ENCODE measurements at places on chromosomes 11 and 22.

DNA sequence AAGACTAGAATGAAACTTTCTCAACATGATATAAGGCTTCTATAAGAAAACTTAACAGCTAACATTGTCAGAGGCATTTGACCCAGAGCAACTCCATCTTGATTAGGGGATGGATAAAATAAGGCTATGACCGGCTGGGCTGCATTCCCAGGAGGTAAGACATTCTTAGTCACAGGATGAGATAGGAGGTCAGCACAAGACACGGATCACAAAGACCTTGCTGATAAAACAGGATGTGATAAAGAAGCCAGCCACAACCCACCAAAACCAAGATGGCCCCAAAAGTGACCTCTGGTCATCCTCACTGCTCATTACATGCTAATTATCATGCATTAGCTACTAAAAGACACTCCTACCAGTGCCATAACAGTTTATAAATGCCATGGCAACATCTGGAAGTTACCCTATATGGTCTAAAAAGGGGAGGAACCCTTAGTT lies 135.2 kb downstream of the TTC28 start:
- no peak for DNase-seq

- DNase-seq: no peak
Measured at GRCh38 chr11:94832604-94833235, 64.6 kb downstream of the AMOTL1 start.

DNA sequence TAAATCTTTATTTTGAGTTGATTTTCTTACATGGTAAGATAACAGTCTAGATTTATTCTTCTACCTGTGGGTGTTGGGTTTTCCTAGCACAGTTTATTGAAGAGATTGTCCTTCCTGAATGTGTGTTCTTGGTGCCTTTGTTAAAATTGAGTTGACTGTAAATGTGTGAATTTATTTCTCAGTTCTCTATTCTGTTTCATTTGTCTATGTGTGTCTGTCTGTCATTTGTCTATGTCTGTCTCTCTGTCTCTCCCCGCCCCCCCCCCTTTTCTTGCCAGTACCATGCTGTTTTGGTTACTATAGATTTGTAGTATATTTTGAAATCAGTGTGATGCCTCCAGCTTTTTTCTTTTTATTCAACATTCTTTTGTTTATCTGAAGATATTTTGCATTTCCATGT lies 114.7 kb upstream of the SERPIND1 start:
- DNase-seq: no peak

GRCh38 chr11:35600331-35600838 lies 17.9 kb upstream of the FJX1 start:
- no peak for DNase-seq

DNA sequence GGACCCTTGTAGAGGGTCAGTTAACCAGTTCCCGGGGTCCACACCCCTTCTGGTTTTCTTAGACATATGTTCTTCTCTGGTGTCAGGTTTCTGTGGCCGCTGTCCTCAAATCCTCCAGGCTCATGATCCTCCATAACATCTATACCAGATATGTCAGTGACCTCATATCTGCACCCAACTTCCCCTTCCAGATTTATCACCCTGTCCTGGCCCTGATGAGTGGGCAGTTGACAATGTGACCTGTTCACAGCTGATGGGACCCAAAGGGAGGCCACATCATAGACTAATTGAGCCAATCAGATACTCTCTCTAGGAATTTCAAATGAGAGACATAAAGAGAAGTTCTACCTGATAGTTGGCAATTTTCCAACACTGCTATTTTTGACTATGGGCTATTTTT lies 5.1 kb downstream of the DKK3 start:
- DNase-seq: no peak

- no peak for DNase-seq
Measured at GRCh38 chr22:38477585-38477984, 9.7 kb downstream of the KDELR3 start.

DNA sequence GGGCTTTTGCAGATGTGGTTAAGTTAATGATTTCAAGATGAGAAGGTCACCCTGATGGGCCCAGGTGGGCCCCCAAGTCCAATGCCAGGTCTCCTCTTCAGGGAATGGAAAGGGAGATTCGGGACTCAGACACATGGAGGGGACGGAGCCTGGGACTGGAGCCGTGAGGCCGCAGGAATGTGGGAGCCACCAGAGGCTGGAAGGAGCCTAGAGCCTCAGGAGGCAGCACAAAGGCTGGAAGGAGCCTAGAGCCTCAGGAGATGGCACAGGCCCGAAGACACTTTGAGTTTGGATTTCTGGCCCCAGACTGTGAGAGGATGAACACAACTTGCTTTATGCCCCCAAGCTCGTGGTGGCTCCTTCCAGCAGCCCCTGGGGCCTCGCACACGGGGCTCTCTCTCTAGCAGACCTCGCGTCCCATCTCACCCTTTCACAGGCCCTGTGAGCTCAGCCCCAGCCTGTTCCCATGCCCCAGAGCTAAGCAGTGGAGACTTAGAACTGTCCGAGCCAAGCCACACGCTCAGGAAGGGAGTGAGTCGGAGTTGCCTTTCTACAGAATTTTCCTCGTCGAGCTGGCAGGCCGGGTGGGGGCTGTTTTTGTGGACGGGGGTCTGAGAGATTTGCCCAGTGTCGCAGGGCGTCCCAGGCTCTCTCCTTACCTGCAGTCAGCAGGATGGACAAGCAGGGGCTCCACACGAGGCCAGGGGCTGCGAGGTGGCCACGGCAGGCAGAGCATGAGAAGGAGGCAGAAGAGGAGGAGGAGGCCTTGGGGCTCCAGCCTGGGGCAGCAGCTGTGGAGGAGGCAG lies 937.6 kb downstream of the BRD1 start:
- no peak for DNase-seq

GRCh38 chr11:118791961-118792569 lies 1.1 kb upstream of the DDX6 start:
- DNase-seq: peak; percentile 14

GRCh38 chr11:88709567-88709966 lies 356.2 kb downstream of the GRM5 start:
- no peak for DNase-seq

DNA sequence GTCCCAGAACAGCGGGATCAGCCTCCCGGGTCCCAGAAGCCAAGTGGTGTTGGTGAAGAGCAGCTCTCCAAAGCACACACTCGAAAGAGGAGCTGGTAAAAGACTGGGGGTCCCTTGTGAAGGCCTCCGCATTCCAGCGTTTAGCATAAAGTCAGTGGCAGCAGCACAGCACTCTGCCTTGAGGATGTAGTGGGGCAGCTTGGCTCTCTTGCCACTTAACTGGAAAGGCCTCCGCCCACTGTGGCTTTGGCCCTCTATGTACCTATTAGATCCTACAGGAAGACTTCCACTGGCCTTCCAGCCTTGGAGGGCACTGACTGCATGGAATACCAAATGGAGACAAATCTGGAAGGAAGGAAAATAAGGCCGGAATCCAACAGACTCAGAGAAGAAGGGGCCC lies 1455.3 kb downstream of the BRD1 start:
- DNase-seq: no peak

DNA sequence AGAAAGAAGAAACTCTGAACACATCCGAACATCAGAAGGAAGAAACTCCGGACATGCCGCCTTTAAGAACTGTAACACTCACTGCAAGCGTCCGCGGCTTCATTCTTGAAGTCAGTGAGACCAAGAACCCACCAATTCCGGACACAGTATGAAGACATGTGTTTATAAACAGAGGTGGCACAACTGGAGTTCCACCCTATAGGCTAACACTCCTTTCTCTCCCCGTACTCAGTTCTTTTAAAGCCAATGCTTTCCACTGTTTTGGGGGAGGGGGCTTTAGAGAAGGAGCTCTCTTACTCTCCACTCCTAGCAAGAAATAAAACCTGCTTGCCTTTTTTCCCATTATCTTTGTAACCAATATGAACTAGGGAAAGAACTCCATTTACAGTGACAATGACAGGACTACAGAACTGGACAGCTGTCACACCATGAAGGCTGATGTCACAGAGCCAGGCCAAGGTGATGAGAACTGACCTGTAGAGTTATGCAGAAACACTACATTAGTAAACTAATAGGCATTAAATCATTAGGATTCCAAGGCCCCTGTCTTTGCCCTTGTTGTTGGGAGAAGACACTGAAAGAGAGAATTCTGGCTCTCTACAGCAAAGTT lies 733 bp downstream of the TRIM5 start:
- no peak for DNase-seq

DNA sequence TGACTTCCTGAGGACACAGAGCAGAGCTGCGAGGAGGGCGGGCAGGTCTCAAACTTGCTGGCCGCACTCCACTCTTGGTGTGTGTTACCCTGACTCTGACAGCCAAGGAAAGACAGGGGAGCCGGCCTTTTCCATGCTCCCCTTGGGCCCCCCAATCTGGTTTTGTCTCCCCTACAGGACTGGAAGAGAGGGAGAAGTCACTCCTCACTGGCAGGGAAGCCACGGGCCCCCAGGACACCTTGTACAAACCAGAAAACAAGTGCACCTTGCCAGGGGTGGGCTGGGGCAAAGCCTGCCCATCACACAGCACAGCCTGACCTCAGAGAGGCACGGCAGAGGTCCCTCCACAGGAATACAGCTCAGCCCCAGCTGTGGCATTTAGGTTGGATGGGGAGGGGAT lies 20.2 kb downstream of the CBX7 start:
- DNase-seq: no peak

GRCh38 chr22:22981670-22982571 lies 88.4 kb upstream of the GNAZ start:
- DNase-seq: no peak

DNA sequence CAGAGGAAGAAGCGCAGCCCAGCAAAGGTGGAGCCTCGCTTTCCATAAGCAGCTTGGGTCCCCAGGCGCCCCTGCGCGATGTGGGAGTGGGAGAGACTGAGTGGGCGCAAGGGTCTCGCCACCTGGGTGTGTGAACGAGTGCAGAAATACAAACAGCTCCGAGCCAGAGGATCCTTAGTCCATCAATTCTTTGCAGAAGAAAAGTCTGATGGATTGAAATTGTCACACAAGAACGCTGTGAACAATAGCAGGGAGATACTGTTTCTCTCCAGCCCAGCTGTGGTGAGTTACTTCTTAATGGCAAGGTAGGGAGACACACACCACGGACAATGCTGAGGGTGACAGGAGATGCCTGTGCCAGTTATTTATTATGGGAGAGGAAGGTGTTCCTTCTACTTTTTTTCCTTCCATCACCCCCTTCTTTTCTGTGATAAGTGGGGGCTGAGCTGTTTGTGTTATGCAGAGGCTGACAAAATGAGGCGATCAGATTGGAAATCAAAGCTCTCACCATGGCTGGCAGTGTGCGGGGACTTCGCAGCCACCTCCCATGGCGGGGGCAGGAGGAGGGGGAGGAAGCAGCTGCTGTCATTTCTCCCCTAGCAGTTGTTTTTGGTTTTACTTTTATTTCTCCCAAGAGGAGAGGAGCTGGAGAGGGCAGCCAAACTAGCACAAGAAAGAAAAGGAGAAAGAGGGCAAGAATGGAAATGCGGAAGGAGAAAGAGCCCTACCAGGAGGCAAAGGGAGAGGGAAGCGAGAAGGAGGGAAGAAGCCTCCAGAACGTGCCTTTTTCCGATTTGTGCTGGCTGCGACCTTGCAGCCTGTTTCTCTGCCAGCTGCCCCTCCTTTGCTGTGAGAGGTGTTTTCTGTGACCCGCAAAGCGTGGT lies 755.8 kb downstream of the NTM start:
- no peak for DNase-seq

DNA sequence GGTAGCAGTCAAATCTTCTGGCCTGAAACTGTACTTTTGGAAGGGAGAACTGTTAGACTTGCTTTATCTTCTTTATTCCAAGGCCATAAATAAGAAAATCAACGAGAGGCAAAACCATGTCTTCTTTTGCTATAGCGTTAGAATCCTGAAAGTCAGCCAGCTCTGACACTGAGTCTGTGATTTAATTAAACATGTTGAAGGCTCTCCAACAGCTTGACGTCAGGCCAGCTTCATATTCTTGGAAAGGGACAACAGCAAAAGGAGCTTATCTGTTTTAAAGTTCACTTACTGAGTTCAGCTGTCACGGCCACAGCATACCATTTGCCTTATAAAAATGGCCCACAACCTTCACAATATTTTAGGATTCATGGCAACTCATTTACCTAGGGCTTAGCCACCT lies 131.0 kb upstream of the LDLRAD3 start:
- DNase-seq: no peak
